Ureter (tissue), 1 donor: ENCODE measurements at places on chromosomes 13 and 19. TPM values are rescaled to one million over a fixed set of nuclear protein-coding genes. Genes with fewer than 3 reads are reported as not detected.
A peak's percentile ranks its signal among the peaks of the same experiment; 100 is the strongest.

- DNase-seq: peak; percentile 67
These were observed 51.7 kb upstream of the CYP4F8 start for GRCh38 chr19:15563325-15563794.

DNA sequence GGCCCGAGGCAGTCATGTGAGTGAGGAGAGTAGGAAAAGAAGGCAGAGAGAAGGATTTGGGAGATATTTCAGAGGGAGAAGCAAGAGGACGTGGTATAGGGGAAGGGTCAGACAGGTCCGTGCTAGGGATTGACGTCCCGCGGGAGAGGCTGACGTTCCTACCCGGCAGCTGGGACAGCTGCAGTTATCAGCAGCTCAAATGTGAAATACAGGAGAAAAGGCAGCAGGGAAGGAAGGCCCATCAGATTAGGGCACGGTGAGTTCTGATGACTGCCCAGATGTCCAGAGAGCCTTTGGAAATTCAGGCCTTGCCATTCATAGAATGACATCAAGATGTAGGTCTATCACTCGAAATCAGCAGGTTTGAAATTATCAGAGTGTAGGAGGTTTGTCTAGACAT lies 88.4 kb downstream of the IRS2 start:
- DNase-seq: no peak

- DNase-seq: no peak
These were observed 18.9 kb downstream of the ELAVL1 start for GRCh38 chr19:7986321-7987113.

Gene PGLYRP1
- total RNA-seq: not detected

GRCh38 chr19:44401139-44402115 lies at the start of gene ZNF285:
TSS of gene ZNF285 (minus strand) at chr19:44401608. CDS start at chr19:44397213, 4,395 bp downstream.
- peak; percentile 91 for DNase-seq

DNA sequence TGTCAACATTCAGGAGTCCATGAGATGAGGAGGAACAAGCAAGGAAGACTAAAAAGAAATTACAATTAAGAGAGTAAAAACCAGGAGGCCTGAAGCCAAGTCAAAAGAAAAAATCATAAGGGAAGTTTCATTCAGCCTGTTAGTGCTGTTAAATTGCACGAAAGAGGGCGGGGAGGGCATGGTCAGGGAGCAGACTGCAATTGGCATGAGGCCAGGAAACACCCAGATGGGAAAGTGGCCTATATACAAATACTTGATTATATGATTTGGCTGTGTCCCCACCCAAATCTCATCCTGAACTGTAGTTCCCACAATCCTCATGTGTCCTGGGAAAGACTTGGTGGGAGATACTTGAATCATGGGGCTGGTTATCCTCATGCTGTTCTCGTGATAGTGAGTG lies 43.9 kb downstream of the TNFSF13B start:
- DNase-seq: no peak

GRCh38 chr19:53157626-53158025 lies 1.2 kb downstream of the ZNF347 start:
- no peak for DNase-seq

Gene KLHL1
- total RNA-seq: not detected

Gene GNG7
- 6.2 TPM for total RNA-seq

DNA sequence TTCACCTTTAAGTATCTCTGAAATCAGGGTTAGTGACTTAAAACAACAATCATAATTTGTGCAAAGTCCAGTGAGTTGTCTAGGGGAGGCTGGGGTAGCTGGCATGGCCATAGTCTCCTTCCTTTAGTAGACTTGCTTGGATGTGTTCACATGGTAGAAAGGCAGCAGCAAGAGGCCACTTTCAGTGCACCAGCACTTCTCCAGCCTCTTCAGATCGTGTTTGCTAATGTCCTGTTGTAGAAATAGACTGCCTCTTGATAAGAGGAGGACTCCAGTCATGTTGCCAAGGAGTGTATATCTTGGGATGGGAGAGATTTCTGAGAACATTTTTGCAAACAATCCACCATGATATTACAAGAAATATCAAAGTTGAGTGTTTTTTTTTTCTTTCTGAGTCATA lies 22.9 kb downstream of the WDFY2 start:
- no peak for DNase-seq

GRCh38 chr13:111204438-111205177 lies 89.5 kb downstream of the ARHGEF7 start:
- peak; percentile 54 for DNase-seq

Gene SYNE4
- 4.1 TPM for total RNA-seq

Gene FKBP8
- 162 TPM for total RNA-seq

DNA sequence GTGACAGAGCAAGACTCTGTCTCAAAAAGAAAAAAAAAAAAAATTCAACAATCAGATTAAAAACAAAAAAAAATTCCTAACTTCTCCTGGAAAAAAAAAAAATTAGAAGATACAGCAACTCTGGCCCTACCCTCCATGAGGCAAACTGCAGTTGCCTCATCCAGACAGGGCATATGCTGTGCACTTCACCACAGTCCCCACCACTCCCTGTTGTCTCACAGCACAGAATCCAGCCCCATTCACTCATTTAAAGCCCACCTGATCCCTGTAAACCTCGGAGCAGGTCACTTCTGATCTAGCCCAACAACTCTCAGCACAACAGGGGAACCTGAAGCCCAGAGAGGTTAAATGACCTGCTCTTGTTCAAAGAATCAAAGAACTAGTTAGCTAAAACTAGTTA lies 24.9 kb downstream of the RHPN2 start:
- DNase-seq: no peak

Gene KLK12
- not detected for total RNA-seq

Gene IZUMO1
- total RNA-seq: 0.91 TPM

Gene PBX4
- 12.7 TPM for total RNA-seq

Gene CGB2
- not detected for total RNA-seq

Gene ADGRE1
- total RNA-seq: 0.36 TPM

GRCh38 chr13:97385854-97386253 lies 48.1 kb upstream of the RAP2A start:
- no peak for DNase-seq
